ENCODE measurements at places on chromosomes 7 and 10.

DNA sequence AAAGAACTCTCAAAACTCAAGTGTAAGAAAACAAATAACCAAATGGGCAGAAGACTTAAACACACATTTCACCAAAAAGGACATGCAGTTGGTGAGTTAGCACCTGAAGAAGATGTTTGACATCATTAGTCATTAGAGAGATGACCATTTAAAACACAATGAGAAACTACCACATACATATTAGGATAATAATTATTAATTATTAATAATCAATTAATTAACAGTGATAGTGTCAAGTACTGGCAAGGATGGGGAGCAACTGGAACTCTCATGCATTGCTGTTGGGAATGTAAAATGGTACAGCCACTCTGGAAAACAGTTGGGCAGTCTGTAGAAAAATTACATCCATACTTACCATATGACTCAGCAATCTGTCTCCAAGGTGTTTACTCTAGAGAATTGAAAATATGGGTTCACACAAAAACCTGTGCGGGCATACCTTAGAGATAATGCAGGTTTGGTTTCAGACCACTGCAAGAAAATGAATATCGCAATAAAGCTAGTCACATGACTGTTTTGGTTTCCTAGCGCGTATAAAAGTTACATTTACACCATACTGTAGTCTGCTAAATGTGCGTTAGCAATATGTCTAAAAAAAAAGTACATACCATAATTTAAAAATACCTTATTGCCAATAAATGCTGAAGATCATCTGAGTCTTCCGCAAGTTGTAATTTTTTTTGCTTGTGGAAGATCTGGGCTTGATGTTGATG is 30.3 kb downstream of the ARID5B start:
- DNase-seq, result no peak

DNA sequence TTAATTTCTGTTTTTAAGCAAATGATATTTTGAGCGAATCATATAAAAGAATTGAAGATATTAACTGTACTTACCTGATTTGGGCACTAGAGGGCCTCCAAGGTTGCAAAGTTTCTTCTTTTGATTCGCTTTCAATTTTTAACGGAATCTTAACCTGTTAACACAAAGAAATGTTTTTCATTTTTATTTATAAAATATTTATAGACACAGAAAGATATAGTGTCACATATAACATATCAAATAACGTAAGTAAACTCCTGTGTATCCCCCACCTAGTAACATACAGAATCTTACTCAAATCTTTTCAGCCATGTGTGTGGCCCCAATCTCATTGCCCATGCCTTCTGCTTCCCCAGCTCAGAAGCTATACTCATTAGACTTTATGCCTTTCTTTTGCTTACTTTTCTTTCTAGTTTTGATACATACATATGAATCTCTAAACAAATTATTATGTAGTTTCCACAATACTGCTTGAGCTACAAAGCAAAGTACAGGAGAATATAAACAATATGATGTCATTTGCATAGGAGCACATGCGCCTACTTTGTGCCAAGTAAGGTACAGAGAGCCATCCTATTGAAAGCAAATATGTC is 49.5 kb upstream of the ZPBP start:
- DNase-seq, result peak; percentile 29

DNA sequence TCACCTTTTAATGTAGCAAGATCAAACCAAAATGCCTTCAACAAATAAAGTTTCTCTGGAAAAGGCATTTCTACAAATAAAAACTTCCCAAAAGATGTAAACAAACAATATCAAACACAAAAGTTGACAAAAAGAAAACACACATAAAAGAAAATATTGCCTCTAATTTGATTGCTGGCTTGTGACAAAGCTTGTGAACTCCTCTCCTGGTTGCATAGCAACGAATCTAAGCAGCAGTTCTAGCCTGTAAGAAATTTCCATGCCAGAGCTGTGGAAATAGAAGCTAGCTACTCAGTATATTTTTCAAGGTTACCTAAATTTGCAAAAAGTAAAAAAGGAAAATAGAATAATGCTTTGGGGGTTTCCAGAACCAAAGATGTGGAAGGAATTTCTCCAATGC is 173.9 kb upstream of the CDK1 start:
- no peak for DNase-seq

DNA sequence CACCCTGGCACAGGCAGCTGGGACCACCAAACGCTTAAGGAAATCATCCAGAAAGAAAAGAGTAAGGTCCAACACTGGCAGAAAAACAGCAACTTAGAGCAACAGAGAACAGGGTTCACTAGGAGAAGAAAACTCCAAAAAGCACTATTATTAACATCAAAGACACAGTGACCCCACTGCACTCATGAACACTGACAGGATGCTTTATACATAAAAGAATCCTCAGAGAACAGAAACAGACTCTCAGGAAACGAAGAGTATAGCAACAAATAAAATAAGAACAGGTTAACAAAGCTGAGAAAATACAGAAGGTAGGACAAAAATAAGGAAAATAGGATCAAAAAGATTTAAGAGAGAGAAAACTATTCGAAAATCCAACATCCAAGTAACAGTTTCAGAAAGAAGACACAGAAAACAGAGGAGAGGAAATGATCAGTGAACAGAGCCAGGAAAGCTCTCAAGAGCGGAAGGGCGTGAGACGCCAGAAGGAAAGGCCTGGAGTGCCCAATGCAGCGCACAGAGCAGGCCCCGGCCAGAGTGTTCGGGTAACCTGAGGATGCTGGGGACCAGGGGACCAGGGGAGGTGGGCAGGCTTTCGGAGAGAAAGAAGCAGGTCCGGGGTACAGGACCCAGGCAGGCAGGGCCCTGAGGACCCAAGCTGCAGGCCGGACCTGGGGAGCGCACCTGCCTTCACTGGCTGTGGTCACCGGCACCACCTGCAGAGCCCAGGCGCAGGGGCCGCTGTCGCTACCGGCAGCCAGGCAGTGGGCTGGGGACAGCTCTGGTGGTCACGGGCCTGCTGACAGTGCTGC is 258.2 kb downstream of the MAD1L1 start:
- no peak for DNase-seq

DNA sequence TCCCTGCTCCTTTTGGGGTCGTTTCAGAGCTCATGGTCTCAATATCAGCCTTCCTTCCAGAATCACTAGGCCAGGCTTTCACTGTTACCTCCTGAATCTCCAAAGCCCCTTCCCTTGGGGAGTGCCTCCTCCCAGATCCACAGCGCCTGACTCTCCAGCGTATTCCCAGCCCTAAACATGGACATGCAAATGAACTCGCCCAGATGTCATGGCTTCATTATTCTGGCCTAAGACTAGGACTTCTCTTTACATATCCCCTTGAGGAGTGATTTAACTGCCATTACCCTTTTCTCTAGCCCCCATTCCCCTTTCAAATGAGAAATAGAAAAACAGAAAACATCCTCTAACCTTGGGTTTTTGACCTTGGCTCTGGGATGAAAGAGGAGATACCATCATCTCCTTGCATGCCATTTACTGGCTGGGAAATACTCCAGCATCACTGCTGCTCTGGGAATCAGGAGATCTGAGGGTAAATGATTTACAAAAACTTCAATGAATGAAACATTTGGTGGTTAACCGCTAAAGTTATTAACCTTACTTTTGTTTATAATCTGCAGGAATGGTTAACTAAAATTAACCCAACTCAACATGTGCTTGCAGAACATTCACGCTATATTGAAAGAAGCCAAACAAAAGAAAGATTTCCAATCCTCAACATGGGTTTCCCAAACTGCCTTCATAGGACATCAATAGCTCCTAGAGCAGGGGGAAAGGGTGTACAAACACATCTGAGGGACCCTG is 37.0 kb downstream of the FAM171A1 start:
- DNase-seq, result peak; percentile 12

DNA sequence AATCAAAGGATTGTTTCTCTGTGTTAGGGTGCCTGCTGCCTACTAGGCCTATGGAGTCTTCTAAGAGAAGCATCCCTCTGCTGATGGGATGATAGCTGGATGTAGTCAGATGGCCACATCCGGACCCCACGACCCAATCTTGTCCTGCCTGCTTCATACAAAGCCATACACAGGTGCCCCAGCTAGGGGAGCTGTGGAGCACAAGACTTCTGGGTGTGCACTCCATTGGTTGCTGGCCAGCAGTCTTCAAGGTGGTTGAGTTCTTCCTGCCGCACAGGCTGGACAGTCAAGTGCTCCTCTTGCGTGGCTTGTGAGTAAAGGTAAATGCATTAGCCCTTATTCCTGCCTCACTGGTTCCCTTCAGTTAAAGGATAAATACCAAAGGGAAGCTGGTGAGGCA is 120.2 kb downstream of the TEX36 start:
- DNase-seq, result no peak

- no peak for DNase-seq
Observed at GRCh38 chr10:67659497-67659896, 36.5 kb downstream of the CTNNA3 start.

Measured in Calu3 (cell line).